ENCODE measurements at places on chromosomes 5 and 9.

DNA sequence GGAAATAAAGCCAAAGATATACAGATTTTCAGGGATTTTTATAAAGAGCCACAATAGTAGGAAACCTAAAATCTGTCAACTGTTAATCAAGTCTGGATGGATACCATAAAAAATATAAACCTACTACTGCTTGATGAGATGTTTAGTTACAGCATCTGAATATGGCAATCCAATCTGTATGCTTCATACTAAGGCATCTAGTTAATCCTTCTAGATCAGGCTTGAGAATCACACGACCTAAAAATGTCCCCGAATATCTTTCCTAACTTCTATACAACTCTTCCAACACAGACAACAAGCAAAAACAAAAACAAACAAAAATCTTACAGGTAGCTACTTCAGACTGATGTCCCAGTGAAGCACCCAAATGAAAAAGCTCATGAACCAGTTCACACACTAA, 29.8 kb downstream of the SSBP2 start:
- DNase-seq, result no peak

DNA sequence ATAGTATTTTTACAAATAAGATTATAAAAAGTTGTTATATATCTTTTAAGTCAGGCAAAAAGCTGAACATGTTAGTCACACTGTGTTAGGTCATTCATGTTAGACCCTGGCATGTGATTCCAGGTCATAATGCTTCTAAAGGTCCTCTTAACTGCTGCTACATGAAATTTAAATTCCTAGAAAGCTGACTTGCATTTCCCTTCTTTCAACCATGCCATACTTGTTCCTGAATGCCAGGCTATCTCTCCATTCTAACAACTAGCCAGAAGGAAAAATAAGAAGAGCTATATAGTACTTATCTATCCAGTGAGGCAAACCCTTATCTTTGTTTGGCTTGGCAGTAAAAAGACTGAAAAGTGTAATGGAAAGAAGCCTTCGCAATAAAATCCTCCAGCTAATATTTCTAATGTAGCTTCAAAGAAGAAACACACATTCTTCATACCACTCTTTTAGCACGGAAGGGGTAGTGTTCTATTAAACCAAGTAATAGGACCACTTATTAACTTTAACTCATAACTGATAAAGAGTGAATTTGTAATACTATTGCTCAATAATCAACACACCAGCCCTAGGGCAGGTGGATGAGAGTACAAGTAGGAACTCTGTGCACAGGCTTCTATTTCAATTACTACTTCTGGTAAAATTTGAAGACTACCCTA, 310.2 kb downstream of the PDE4D start:
- no peak for DNase-seq

- no peak for DNase-seq
These were observed 72.6 kb upstream of the BRINP1 start for GRCh38 chr9:119441832-119442231.

GRCh38 chr5:74201334-74202081, 439.0 kb downstream of the ENC1 start:
- peak; percentile 7 for DNase-seq

- no peak for DNase-seq
These were observed 40.2 kb upstream of the ZNF354A start for GRCh38 chr5:178770621-178771020.

GRCh38 chr5:41296066-41296465, 82.7 kb upstream of the C6 start:
- no peak for DNase-seq

GRCh38 chr9:133370685-133371084, 5.2 kb downstream of the SURF4 start:
- no peak for DNase-seq

GRCh38 chr5:172635038-172635437, 6.0 kb upstream of the NEURL1B start:
- no peak for DNase-seq

DNA sequence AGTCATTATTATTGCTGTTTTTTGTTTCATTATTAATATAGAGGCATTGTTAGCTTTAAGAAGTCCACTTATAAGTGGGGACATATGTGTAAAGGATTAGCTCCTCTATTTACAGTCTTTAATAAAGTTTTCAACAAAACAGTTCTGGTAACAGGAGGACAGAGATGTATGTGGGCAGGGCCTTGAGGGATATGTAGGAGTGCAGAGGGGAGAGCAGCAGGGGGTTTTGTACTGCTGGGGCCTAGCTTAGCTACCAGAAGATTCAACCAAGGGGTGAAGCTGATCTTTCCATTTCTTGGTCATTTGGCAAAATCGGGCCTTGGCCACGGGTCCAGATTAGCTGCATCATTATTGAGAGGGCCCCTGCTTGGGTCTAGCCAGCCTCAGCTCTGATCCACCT, 89.9 kb downstream of the PPARGC1B start:
- no peak for DNase-seq

- no peak for DNase-seq
These were observed 5.8 kb upstream of the PAPPA start for GRCh38 chr9:116147821-116148220.

GRCh38 chr5:109640976-109641375, 48.8 kb upstream of the MAN2A1 start:
- DNase-seq, result no peak

- DNase-seq, result no peak
These were observed 92.6 kb downstream of the LIFR start for GRCh38 chr5:38463634-38464521.

DNA sequence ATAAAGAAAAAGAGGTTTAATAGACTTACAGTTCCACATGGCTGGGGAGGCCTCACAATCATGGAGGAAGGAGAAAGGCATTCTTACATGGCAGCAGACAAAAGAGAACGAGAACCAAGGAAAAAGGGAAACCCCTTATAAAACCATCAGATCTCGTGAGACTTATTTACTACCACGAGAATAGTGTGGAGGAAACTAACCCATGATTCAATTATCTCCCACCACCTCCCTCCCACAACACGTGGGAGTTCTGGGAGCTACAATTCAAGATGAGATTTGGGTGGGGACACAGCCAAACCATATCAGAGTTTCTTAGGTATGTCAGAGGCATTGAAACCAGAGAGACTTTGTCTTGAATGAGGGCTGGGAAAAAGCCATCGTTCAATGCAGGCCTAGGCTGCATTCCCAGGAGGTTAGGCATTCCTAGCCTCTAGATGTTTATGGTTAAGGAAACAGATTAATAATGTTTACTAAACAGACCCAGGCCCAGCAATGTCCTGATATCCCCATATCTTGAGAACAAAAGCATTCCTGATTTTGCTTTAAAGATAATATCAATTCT, 7.5 kb upstream of the PAIP1 start:
- no peak for DNase-seq

- no peak for DNase-seq
These were observed 1544.9 kb upstream of the WWC1 start for GRCh38 chr5:166746506-166746905.

DNA sequence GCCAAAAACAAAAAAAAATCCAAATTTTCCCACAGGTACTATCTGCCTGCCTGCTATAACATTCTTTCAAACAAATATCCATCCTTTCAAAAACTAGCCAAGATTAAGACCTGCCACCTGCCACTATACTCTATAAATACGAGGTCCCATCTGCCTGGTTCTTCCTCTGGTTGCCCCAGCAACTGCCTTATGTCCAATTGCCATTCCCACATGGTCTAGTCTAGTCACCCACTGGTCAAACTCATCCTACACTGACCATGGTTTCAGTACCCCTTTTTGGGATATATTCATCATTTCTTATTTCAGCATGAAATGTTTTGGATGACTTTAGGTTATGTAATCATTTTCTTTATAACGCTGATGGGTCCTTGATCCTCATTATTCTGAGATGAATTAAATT, 95.1 kb upstream of the CCNG1 start:
- DNase-seq, result no peak

GRCh38 chr9:121075251-121076036, 689 bp downstream of the CNTRL start:
- no peak for DNase-seq

DNA sequence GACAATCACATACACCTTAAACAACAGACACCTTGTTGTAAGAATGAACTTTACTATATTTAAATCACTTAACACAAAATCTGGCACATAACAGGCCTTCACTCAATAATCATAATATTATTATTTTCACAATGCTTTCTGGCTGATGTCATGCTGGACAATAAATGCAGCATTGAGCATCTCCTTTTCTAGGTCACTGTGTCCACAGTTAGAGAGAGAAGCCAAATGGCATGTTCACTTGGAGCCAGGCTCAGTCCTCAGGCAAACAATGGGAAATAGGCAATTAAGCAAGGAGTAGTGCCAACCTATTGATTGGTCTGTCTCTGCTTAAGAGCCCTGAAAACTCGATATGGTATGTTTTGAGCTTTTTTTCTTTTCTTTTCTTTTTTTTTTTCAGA, 50.6 kb upstream of the KLF4 start:
- no peak for DNase-seq

- no peak for DNase-seq
These were observed 82.2 kb upstream of the C9orf72 start for GRCh38 chr9:27655441-27655840.

DNA sequence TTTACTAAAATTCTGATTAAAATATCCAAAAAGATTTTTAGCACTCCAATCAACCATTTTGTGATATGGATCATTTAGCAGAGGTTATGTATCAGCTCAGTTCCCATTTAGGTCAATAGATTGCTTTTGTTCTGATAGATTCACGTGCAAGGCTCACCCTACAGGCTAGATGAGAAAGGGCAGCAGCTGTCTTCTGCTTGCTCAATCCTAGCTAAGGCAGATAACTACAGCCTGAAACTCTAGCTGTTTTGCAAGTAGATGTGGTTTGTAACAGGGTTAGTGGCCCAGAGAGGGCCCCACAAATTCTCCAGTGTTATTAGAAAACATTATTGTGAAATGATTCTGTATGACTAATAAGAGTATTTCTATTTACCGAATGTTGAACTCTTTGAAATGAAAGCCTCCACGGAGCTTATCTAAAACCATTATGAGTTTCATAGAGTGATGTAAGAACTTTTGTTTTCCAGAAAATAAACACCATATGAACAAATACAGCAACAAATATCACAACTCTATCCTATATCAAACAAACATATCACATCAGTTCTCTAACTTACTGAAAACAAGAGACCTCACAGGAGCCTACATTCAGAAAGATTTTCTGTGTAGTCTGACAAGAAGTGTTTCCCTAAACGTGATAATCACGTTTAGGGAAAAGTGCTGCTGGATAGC, 841.9 kb upstream of the ACO1 start:
- no peak for DNase-seq

- DNase-seq, result no peak
These were observed 342.7 kb upstream of the RIOK2 start for GRCh38 chr5:97525780-97526179.

GRCh38 chr5:113205323-113205722, 228.7 kb downstream of the DCP2 start:
- DNase-seq, result no peak

DNA sequence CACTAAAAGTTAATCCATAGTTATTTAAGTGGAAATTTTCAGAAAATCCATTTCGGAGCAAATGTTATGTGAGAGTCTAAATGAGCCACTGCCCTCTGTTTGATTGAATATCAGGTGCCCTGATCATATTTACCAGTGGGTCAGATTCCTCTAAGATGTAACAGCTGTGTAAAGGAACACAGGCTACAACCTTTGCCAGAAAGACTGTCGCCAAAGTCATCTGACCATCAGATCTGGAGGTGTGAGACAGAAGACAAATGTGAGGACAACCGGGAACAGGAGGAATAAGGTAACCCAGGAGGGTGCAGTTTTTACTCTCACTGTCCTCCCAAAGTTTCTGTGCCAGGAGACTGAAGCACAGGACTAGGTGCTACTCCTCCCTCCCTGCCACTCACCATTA, 90.8 kb downstream of the CAAP1 start:
- DNase-seq, result no peak

DNA sequence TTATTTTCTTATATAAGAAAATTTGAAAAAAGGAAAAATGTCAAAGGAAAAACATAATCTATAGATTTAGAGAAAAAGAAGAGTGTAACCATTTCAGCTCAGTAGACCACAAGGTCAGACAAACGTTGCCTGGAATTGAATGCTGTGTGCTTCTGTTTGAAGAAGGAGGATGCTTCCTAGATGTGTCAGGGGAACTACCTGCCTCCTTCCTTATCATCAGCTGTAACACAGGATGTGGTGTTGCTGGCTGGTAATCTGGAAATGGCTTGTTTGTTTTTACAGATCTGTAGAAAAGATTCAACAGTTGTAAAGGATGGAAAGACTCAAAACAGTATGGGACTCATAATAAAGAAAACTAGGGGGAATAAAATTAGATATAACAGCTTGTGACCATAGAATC, 160.7 kb upstream of the MEF2C start:
- DNase-seq, result no peak

DNA sequence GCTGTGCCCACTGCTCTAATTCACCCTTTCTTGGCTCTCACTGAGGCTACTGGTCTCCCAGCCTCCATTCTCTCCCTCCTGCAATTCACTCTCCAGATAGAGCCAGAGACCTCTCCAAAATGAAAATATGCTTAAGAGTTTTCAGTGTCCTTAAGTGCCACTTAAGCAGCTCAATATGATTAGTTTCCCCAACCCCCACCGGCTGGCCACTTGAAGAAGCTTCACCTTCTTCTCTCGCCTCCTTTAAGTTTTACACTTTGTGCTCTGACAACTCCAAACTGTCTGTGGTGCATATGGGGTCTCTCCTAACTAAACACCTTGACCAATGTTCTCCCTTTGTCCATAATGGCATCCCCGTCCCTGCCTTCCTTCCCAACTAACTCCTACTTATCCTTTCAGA, 53.4 kb downstream of the CDK5RAP2 start:
- no peak for DNase-seq

GRCh38 chr9:137277329-137278041, at the start of gene TOR4A:
Gene TOR4A (plus strand): TSS chr9:137277726. CDS start chr9:137278690, 964 bp downstream.
- DNase-seq, result peak; percentile 97

- no peak for DNase-seq
These were observed 343.7 kb upstream of the KCNN2 start for GRCh38 chr5:114018186-114018585.
